ENCODE measurements at places on chromosomes 3 and 15.

- no peak for DNase-seq
Observed at GRCh38 chr3:55445551-55445950, 41.6 kb downstream of the WNT5A start.

GRCh38 chr15:63487076-63487757 is 17.2 kb upstream of the USP3 start:
- DNase-seq, result peak; percentile 58

DNA sequence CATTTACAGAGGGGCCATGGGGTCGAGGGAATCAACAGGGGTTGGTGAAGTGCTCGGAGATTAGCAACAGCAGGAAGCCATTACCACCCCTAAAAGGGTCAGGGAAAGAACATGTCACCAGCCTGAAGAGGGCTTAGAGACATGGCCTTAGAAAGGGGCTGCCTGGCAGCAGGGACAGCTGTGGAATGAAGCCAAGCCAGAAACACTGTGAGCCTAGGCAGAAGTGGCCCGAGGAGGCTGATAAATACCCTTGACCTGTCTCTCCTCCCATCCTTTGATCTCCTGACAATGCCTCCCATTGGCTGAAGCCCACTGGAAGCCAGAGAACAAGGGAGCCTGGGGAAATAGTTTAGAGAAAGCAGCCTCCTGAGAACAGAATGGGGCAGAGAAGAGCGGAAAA is 31.4 kb downstream of the GPD1L start:
- no peak for DNase-seq

- no peak for DNase-seq
Observed at GRCh38 chr3:161264852-161265251, 43.7 kb downstream of the NMD3 start.

DNA sequence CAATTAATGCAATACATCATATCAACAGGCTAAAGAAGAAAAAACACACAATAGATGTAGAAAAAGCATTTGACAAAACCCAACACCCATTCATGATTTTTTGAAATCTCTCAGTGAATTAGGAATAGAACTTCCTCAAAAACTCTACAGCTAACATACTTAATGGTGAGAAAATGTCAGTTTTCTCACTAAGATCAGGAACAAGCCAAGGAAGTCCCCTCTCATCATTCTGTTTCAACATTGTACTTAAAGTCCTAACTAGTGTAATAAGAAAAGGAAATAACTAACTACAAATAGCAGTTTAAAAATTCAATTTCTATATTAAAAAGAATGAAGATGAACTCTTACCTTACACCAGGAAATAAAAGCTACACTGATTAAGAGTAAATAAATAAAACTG is 77.8 kb downstream of the DCLK3 start:
- DNase-seq, result no peak
